ENCODE measurements at places on chromosomes 2 and 18.

DNA sequence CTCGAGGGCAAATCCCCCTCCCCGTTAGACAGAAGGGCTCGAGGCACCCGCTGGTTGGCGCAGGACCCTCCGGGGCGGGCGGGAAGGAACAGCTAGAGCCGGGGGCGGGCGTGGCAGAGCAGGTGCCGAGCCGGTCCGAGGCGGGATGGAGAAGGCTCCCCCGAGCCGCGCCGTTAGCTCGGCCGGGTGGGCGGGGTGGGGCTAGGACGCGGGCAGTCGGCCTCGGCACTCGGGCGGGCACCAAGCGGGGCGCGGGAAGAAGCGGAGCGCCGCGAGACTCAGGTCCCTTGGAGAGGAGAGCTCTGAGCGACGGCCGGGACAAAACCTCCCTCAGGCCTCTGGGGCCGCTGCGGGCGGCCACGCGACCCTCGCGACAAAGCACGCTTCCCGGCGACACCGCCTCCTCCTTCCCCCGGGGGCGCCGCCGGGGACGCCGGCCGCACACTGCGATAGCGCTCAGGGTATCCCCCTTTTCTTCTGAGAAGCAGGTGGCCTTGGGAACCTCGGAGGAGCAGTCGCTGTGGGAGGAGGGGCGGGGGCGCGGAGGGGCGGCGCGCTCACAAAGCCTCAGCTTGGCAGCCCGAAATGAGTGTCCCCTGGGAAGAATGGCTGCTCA, 721 bp downstream of the FHOD3 start:
- no peak for DNase-seq

GRCh38 chr2:133266926-133267590, 301.2 kb downstream of the NCKAP5 start:
- DNase-seq, result no peak

DNA sequence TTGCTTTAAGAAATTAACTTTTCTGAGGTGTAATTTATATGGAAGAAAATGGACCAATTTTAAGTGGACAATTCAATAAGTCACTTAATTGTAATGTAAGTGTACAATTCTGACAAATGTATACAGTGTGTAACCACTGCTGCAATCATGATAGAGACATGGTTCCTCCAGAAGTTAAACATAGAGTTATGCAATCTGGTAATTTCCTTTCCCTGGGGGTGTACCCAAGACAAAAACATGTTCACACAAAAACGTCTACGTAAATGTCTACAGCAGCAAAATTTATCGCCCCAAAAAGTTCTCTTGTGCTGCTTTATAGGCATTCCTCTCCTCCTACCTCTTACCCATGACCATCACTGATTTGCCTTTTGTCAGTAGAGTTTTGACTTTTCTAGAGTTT, 141.5 kb downstream of the AQP4 start:
- DNase-seq, result no peak

DNA sequence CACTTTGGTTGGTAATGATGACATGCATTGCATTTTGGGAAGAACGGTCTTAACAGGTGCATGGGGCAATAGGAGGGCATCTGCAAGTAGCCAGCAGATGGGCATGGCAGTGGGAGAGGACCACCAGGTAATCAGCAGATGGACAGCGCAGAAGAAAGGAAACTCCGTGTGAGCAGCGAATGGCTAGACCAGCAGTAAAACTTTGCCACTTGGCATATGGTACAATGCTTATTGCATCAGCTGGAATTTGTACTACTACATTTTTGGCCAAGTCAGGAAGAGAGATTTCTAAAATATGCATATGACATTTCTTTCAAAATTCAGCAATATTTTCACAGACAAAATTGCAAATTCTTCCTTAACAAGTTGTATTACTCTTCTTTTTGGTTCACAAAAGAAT, 768.5 kb downstream of the LRP1B start:
- DNase-seq, result no peak

DNA sequence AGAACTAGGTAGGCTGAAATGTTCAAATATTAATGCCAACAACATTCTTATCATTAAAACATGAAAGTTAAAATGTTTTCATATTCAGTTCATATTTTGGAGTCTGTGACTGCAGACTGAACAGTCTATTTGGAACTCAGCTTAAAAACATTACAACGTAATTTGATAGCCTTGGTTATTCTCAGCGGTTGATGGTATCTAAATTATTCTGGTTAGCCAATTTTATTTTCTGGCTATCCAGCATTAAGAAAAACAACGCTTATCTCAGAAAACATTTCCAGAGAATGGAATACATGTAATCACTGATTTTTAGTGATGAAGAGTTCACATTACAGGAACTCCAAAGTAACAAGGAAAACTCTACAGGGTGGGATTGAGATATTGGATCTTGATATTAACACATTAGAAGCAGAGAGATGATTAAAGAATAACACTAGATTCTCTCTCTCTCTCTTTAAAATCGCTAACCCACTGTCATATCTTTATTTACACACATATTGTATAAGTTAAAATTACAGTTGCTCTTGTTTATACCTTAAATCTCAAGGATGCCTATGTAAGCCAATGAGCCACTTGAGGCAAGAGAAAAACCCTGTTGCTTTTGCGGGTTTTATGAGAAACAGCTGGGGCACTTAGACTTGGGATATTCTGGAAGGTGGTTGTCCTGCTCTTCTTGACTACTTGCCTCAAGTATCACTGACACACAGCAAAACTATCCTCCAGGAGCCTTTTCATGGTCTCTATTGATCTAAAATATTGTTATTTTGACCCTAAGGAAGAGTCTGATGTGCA, 84.9 kb downstream of the ICOS start:
- no peak for DNase-seq

DNA sequence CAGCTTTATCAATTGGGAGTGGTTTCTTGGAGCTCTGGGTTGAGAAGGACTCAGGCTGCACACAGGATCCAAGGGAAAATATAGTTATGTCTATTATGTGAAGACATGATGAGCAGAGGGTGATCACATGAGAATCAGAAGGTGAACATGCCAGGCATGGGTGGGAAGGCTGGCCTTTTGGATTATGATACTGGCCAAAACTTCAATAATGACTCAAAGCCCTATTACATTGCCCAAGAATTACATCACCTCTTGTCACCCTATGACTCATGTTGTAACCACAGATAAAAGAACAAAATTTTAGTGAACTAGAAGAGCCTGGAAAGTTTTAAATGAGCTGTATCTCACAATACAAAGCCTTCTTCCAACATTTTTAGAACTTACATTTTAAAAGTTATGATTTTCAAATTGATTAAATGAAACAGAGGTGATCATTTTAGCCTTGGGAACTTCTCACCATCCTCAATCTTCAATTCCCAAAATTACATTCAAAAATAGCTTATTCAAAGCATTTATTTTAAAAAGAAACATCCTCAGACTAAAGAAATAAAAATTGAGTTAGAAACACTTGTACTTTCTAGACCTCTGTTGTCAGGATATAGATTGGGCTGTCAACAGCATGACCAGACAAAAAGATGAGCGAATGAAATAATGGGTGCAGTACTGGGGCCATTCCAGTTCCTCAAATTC, 428.3 kb downstream of the MBD2 start:
- no peak for DNase-seq

DNA sequence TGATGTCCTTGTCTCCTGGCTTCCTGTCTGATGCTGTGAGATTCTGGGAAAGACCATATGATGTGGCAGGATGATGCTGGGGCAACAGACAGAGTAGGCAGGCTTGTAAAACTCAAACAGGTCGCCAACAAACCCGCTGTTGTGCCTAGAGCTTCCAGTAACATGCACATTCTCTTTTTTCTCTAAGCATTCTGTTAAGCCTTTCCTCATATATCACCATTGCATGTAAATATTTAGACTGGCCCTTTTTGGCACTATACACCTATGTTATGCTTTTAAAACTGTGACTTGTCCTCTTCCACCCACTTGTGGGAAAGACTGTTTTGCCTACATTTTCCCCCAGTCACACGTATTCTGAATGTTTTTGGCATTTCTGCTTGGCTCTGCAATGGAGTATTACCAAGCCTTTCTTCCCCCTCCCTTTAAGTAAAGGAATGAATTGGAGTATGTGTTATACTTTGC, 250.4 kb upstream of the TANK start:
- no peak for DNase-seq

DNA sequence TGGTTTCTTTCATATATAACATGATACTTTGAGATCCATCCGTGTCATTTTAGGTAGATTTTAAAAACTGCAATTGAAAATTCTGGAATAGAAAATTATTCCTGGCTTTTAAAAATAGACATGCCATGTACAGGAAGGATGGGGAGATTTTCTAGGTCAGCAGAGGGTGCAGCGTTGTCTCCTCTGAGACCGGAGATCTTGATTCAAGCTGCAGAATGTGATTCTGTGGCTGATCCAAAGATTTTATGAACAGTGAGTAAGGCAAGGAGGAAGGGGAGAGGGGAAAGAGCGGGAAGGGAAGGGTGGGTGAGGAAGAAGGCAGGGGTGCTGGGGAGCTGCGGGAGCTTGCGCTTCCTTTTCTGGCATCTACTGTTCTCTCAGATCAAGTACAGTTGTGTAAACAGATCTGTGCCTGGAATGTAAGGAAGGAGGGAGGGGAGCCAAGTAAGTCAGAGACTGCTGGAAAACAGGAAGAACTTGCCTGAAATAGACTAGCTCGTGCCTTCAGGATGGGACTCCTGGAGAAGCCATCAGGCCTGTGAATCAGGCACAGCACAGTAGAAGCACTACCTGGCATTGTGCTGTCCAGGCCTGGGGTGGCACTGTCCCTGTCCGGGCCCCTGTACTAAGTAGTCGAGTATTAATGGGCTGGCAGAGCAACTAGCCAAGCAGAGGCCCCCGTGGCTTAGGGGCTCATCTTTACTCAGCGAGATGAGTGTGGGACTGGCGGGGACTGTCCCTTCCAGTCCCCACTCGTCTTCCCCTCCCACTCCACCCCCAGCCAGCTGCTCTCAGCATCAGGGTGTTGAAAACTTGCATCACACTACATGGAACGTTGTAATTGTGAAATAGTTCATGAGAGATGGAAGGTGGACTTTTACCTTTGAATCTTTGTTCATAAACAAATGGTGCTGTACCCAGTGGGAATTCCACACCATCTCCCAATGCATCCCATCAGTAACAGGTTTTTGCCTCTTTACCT, 163.5 kb downstream of the UXS1 start:
- DNase-seq, result peak; percentile 16

GRCh38 chr2:113233593-113234550, 44.8 kb downstream of the PAX8 start:
- no peak for DNase-seq

- DNase-seq, result no peak
Measured at GRCh38 chr18:5447442-5447841, 96.4 kb downstream of the EPB41L3 start.

- no peak for DNase-seq
Measured at GRCh38 chr18:64993695-64994094, 757.1 kb upstream of the CDH7 start.

GRCh38 chr2:119715409-119716283, 36.6 kb downstream of the TMEM177 start:
- DNase-seq, result no peak

GRCh38 chr2:128602038-128602698, 283.5 kb upstream of the HS6ST1 start:
- no peak for DNase-seq

DNA sequence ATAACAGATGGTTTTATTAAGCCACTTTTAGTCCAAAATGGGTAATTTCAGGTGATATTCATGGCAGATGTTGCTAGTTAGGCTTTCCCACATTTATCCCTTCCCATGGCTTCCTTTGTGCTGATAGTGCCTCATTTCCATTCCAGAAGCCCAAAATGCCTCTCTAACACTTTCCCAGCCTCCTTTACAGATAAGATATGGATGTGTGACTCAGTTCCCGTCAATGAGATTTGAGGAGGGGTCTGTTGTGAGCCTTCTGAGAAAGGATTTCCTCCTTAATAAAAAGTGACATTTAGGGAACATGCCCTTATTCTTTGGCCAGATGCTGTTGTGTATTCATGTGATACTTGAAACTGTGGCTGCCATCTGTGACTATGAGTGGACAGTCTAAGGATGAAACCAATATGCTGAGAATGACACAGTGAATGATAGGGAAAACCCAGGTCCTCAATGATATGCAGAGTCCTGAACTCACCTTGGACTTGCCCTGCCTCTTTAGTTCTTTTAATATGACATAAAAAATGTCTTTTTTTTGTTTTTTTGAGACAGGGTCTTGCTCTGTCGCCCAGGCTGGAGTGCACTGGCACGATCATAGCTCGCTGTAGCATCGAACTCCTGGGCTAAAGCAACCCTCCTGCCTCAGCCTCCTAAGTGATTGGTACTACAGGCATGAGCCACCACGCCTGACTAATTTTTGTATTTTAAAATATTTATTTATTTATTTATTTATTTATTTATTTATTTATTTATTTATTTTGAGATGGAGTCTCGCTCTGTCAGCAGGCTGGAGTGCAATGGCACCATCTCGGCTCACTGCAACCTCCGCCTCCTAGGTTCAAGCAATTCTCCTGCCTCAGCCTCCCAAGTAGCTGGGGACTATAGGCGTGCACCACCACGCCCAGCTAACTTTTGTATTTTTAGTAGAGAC, 5.8 kb upstream of the ACSL3 start:
- no peak for DNase-seq

DNA sequence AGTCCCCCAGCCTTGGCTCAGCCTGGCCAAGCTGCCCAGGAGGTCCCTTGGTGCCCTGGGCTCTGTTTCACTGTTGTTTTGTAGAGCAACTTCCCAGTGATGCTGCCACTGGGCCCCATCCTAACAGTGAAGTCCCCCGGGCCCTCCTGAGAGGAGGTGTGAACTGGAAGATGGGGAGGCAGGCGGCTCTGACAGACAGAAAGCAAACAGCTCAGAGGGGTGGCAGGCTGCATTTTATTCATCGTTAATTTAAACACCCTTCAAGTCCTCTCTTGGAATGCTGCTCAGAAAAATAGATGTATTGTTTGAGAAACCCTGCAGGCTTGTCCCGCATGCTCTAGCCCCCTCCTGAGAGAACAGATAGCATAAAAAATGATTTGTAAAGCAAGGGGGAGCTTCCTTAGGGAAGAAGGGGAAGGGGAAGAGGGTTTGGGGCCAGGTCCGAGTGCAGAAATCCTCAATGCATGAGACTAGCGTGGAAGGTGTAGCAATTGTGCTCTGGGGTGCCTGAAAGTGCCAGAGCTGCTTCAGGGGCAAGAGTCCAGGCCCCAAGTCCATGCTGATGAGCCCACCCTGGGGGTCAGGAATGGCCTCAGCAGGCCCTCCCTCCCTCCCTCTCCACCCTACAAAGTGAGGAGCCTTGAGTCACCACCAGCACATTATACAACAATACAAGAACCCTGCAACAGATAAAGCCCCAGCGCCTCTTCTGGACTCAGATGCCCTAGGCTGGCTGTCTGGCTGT, 113.6 kb downstream of the MSH2 start:
- DNase-seq, result no peak

- DNase-seq, result no peak
Measured at GRCh38 chr2:20198001-20198400, 26.9 kb downstream of the SDC1 start.
